ENCODE measurements at places on chromosomes 13 and 19. TPM values are rescaled to one million over a fixed set of nuclear protein-coding genes. Genes with fewer than 3 reads are reported as not detected.

GRCh38 chr13:113086031-113086750 is 19.4 kb upstream of the F7 start:
- DNase-seq, result peak; percentile 6

DUXA gene
- polyA plus RNA-seq, result not detected

GRCh38 chr13:108155185-108156106 is 59.9 kb downstream of the LIG4 start:
- DNase-seq, result no peak

GRCh38 chr13:51714663-51715168 is 89.2 kb downstream of the DHRS12 start:
- no peak for DNase-seq

DNA sequence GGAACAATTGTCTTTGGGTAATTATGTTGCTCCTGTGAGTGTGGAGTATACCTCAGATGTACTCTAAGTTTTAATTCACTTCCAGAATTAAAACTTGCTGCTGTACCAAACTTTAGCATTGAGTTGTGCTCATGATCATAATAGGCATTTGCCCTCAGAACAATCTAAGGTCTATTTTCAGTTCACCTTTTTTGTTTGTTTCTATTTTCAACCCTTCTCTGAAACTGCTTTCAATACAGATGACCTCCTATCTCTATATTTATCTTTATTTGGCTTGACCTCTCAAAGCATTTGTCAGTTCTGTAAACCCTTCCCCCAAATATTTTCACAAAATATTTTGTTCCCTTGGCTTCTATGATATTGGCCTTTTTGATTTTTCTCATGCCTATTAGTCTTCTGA is 873.0 kb downstream of the OLFM4 start:
- no peak for DNase-seq

GRCh38 chr13:113493315-113493951 is 2.9 kb upstream of the DCUN1D2 start:
- DNase-seq, result no peak

GARIN5A gene
- polyA plus RNA-seq, result 2.7 TPM

DNA sequence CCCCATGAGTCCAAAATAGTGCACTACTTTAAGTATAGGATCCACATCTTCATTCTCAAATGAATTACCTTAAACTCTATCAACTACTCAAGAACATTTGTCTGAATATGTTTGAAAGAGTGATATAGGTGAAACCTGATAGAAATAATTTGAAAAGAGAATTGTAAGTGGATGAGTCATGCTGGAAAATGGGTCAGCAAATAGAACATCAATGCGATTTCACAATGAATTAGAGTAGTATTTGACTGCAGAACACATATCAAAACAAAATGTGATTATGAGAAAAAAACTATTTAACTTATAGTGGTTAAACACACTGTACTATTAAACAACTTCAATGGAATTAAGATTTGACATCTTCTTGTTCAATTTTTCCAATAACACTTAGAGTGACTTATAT is 300.6 kb upstream of the KLHL1 start:
- no peak for DNase-seq

DNA sequence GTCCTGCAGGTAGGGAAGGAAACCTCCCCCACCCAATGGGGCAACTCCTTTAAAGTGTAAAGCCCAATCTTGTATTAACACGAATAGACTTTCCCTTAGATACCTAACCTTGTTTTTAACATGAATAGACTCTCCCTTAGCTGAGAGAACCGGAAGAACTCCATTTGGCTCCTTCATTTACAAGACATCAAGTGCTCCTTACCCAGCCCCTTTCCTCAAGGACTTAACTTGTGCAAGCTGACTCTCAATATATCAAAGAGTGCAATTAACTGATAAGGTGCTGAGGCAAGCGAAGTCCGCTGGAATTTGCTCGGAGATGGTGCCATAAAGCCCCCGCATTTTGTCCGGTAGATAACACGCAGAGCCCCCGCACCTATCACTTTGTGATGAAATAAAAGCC is 9.9 kb upstream of the ZNF90 start:
- no peak for DNase-seq

MPV17L2 gene
- 19.9 TPM for polyA plus RNA-seq

GRCh38 chr19:9799162-9799561 is 19.7 kb downstream of the FBXL12 start:
- DNase-seq, result no peak

DNA sequence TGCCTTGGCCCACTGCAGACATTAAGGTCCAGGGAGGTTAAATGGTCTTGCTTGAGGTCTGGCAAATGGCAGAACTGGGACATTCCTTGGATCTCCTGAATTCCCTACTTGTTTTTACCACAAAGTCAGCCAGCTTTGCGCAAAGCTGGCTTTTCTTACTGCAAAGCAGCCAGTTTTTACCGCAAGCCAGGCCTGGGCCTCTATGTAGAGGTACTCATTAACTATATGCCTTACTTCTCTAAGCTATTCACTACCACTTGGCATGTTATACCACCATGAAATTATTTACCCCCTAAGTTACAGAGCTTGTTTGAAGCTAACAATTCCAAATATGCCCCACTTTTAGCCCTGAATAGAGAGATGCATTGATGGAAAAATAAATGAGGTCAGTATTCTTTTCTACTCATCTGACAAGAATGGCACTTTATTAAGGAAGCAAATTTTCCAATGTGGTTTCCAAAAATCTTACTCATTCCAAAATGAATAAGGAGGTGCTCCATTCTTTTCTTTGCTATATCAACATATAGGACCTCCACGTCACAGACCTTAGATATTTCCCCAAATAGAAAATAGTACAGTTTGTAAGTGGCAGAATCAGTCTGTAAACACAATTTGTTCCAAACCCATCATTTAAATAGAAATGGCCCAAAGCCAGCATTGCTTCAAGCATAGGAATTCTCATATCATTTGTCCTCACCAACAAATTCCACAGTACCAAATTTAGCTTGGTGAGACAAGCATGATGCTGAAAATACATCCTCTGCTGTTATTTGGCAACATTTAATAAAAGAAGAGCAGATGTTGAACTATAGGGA is 143.9 kb upstream of the TSC22D1 start:
- DNase-seq, result no peak

- no peak for DNase-seq
Measured at GRCh38 chr13:82597747-82598146, 1284.5 kb downstream of the SLITRK1 start.

APLP1 gene
- 1.00 TPM for polyA plus RNA-seq

SSC5D gene
- 0.35 TPM for polyA plus RNA-seq

TRMT1 gene
- polyA plus RNA-seq, result 42.3 TPM

Data from psoas muscle (tissue), 8 donors.